ENCODE measurements at places on chromosomes 7 and 10.

DNA sequence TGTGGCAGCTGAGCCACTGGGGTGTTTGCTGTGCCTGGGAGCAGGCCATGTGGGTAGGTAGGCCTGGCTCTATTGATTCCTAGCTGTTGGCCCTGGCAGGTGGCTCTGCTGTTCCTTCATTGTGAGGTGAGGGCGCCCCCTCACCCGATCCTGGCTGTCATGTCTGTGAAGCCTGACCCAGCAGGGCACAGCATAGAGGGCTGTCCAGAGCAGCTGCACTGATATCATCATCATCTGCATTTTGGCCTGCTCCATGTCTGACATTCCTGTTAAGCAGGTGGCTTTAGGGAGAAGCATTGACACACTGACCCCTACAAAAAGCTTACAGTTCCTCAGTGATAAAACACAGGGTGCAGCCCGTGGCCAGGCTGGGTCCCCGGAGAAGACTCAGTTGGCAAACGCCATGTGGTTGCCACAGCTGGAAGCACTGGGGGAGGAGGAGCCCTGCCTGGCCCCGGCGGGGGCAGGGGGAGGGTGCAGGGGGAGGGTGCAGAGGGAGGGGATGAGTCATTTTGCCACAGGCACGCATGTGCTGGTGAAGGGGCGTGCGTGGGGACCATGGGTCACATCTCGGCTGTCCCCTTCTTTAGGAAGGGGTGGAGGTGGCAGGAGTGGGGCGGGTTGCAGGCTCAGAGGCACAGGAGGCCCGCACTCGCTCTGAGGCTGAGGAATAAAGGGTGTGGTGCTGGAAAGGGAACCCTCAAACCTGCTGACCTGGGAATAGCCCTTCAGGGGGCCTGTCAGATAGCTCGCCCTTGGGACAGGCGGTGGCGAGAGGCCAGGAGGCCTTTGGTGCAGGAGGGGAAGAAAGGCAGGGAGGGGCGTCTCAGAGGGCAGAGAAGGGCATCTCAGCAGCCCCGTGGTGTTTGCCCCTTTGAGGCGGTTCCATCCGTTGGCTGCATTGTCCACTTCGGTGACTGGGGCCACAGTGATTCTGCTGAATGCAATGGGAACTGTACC is 31.6 kb downstream of the IKZF1 start:
- no peak for DNase-seq

DNA sequence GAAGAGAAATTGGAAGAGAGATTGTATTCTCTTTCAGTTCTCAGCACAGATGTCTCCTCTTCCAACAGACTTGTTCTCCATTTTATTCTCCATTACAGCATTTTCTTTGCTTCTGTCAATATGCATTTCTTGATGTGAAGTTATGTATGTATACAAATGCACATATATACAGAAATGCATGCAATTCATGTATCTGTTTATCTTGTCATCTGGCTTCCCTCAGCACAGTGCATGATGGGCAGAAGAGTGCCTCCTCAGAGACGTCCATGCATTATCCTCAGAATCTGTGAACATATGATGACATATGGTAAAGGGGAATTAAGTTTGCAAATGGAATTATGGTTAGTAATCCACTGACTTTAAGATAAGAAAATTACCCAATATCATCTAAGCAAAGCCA is 106.7 kb upstream of the VWC2 start:
- DNase-seq = no peak

- DNase-seq = peak; percentile 61
These were observed 40.3 kb downstream of the AGAP3 start for GRCh38 chr7:151126491-151127137.

GRCh38 chr7:75858410-75858809 is 20.4 kb upstream of the RHBDD2 start:
- DNase-seq = no peak

DNA sequence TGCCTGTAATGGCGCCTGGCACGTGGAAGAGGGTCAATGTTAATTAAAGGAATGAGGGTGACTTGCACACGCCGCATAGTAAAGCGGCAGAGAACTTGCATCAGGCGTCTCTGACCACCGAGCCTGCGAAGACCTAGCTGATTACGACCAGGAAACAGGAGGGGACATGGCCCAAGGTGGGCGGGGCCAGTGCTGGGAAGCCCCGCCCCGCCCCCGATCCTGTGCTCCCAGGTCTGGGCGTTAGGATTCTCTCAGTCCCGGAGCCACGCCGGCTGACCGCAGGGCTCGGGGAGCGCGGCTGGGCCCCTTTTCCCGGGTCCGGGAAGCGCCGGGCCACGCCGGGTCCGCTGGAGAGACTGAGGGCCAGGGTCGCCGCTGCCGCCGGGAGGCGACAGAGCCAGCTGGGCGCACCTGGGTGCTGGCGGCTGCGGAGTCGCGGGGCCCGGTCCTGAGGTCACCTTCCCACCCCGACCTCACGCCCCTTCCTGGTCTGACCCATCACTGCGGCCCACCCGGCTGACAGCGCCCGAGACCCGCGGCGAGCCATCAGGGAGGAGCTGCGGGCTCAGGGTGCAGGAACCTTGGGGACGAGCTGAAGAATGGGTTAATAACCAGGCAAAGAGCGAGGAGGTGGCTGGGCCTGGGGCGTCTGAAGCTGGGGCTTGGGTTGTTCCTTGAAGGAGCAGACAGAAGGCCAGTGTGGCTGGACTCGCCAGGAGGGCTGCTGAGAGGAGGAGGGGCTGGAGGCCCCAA is 23.0 kb upstream of the GRID1 start:
- DNase-seq = no peak

- no peak for DNase-seq
These were observed 22.6 kb upstream of the CROT start for GRCh38 chr7:87322912-87323311.

GRCh38 chr10:96587264-96588059 is 650 bp upstream of the TM9SF3 start:
- no peak for DNase-seq

GRCh38 chr7:86908948-86909347 is 150.5 kb downstream of the ELAPOR2 start:
- DNase-seq = no peak

DNA sequence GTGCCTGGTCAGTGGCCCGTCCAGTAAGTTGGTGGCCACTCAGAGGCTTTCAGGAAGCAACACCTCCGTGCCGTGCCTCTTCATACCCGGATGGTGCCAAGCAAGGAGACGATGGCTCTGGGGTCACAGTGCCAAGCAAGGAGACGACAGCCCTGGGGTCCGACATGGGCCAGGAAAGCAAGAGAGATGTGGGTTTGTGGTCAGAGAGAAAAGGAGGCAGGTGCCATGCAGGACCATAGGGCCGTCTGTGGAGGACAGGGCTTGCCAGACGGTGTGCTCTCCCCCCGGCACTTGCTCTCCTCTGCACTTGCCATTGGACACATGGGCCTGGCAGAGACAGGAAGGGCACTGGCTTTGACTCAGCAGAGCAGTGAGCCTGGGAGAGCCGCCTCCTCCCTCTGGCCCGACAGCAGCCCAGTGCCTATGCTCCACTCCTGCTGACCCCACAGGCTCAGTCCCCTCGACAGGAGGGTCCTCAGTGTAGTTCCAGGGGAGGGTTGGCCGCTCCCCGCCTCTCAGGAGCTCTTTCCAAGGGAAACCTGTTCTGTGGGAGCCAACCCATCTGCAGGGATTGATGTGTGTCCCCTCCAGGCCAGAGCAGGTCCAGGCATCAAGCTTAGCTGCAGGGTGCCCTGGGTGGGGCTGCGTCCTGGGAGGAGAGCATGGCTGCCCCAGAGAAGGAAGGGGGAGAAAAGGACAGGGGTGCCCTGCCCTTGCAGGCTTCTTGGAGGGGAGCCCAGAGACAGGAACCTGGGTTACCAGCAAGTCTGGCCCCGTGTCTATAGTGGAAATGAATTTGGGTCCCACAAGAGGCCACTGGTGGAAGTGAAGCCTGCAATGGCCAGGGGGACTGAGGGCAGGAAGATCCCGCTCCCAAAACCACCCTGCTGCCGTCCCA is 7.6 kb upstream of the CALML5 start:
- no peak for DNase-seq

- DNase-seq = no peak
These were observed 586.1 kb downstream of the SDK1 start for GRCh38 chr7:3887096-3887690.

- DNase-seq = no peak
These were observed 42.9 kb downstream of the CD36 start for GRCh38 chr7:80681272-80681885.

GRCh38 chr7:133804127-133804526 is 323.0 kb upstream of the LRGUK start:
- DNase-seq = no peak

- DNase-seq = no peak
These were observed 86.9 kb upstream of the MTPN start for GRCh38 chr7:136064081-136064480.

DNA sequence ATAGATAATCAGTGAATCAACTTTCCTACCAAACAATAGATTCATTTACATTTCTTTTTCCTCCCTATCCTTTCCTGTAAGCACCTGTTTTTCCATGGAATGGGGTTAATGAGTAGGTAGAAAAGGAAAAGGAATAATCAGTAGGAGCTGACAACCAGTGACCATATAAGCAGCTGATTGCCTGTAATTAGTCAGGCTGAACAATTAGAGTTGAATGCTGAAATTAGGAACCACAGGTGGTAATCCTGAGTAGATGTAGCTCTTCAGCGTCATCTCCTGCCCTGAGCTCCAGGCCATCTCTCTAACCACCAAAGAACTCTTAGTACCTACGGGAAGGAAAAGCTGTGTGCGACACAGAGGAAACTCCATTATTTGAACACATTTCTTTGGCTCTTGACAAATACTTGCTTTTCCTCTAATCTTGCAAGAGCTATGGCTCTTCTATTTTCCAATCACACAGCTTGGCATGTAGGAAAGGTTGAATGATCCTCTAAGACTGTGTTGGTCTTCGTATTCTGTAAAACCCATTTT is 63.8 kb downstream of the KLHDC10 start:
- no peak for DNase-seq

DNA sequence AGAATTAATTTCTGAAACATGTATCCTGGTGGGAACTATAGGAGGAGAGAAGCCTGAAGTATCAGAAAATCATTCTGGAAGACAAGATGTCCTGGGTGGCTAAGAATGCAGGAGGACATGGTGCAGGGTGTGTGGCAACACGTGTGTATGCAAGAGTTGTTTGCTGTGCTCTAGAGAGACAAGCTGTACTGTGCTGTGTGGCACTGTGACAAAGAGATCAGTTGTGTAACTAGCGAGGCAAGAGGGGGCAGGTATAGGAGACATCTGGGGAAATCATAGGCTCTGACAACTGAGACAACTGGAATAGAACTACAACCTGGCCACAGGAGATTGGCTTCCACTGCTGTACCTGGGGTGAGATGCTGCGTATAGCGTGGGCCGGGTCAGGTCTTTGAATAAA is 9.3 kb downstream of the ITGA8 start:
- DNase-seq = no peak

- no peak for DNase-seq
These were observed 37.0 kb downstream of the RBM20 start for GRCh38 chr10:110681023-110681681.

- DNase-seq = no peak
These were observed 13.3 kb upstream of the RAB18 start for GRCh38 chr10:27490807-27491206.

DNA sequence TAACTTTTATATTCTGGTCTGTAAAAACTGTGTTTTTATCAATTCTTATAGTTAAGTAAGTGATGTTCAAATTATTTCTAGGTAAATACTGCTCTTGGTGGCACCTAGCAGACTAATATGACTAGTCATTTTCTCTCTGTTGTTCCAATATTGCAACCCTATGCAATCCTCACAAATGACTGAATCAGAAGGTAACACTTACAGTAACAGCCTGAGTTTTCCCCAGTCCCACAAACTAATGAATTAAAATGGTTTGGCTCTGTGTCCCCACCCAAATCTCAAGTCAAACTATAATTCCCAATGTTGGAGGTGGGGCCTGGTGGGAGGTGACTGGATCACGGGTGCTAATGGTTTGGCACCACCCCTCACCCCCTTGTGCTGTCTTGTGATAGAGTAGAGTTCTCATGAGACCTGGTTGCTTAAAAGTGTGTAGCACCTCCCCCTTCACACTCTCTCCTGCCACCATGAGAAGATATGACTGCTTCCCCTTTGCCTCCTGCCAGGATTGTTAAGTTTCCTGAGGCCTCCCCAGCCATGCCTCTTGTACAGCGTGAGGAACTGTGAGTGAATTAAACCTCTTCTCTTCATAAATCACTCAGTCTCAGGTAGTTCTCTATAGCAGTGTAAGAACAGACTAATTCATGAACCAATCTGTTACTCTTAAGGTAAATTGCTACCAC is 43.5 kb downstream of the MTPN start:
- DNase-seq = no peak

DNA sequence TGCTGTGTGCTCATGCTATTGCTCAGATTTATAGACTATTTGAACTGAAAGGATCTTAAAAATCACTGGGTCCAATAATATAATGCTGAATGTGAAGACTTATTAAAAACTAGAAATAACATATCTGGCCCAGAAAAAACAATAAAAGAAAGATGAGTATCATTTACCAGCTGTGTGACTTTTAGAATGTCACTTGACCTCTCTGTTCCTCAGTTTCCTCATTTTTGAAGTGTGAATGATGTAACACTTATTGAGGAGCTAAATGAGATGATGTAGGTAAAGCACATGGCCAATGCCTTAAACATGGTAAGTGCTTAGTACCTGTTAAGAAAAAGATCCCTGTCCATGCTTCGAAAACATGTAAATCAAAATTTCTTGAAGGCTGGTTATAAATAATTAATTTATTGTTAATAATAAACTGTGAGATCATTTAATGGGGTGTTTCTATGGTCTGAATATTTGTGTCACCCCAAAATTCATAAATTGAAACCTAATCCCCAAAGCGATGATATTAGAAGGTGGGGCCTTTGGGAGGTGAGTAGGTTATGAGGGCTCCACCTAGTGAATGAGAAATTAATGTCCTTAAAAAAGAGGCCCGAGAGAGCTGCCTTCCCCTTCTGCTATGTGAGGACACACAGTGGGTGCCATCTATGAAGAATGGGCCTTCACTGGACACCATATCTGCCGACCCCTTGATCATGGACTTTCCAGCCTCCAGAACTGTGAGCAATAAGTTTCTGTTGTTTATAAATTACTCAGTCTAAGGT is 13.0 kb downstream of the DNTT start:
- DNase-seq = no peak

- no peak for DNase-seq
These were observed 27.2 kb upstream of the BEND7 start for GRCh38 chr10:13555884-13556510.

Data from lower lobe of right lung (tissue), 2 donors.